Progenitor cell of endocrine pancreas (in vitro differentiated cells): ENCODE measurements at places on chromosomes 7 and 10.
A peak's percentile ranks its signal among the peaks of the same experiment; 100 is the strongest.

DNA sequence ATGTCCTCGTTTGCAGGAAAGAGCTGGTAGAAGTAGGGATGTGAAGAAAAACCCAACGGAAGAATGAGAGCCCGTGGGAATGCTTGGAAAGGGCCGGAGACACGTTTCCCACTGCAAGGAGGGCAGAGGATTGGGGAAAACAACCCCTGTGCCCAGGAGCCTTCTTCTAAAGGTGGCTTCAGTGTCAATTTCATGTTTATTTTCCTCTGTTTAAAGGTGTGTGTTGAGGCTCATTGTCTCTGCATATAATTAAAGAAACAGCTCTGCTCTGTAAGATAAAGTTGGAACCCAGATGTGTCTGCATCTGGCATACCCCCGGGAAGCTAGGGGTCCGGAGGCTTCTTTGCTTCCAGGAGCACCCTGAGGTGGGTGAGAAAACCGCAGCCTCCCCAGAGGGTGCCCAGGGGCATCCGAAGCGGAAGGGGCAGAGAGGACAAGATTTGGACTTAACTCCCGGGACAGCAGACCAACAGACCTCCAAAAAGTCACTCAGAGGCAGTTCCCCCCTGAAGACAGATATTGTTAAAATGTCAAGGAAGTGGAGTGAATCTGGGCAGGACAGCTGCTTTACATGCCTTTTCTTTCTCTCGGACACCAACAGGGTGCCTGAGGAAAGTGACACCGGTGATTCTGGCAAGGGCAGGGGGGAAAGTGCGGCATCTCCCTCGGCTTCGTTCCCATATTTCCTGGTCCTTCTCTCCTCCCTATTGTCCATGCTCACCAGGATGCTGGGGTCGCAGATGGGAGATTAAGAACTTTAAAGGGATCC is 8.6 kb upstream of the GATA3 start:
- no peak for DNase-seq

- no peak for DNase-seq
Observed at GRCh38 chr10:101216207-101217043, 12.8 kb downstream of the LBX1 start.

DNA sequence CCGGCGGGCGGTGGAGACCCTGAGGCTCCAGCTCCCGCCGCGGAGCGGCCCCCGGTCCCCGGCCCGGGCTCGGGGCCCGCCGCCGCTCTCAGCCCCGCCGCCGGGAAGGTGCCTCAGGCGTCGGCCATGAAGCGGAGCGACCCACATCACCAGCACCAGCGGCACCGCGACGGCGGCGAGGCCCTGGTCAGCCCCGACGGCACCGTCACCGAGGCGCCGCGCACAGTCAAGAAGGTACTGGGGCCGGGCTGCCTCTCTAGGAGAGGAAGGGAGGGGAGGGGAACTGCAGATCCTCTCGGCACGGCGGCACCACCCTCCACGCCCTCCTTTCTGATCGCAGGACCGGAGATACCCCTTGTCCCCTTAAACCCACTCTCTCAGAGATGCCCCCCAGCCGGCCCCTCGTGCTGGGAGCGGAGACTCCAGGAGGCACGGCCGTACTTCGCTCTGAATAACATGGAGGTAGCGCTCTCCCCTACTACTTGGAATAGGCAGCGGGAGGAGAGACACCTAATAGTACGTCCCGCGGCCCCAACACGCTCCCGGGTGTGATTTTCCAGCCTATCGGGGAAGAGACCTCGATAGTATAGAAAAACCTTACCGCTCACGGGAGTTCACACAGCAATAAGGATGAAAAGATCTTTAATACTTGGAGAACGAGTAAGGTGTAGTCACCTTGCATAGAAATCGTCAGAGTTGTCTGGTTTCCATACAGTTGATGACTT is 538 bp downstream of the AHCYL2 start:
- peak; percentile 44 for DNase-seq

DNA sequence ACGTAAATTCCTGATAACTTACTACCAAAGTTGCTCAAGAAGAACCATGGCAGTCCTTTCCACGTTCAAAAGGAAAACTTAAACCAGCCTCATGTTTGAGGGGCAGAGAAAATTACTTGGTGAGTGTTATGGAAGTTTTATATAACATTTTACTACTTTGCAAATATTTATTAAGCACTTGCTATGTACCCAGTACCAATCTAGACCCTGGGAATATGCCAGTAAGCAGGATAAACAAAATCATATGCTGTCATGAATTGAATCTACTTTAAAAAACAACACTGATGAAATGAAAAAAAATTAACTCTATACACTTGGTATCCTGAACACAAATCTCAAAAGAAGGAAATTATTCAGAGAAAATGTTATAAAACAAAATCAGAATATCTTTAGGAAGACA is 46.1 kb downstream of the NCAPG2 start:
- no peak for DNase-seq

DNA sequence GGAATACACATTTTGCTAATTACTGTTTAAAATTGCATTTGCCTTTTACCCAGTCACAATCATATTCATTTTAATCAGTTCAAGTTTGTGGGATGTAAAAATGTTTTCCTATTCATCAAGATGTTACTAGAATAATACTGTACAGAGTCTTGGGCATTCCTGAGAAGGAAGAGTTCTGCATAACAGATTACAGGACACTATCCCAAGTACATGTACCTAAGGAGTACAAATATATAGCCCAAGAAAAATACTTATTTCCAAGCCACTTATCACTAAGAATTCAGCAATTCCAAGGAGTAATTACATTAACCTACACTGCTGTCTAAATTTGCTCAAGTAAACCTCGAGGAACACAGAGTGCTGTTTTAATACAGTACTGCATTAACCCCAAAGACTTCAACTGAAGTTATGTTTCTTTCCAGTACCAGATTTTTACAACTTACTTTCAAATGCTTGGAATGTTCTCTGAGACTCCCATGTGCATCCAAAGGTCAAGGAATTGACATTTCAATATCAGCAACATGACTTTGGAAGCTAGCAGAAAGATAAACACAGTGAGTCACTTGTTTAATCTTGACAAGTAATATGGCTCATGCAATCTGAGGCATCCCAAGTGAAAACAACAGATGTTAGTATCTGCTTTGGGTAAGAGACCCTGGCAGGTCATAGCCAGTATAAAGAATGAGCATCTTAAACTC is 125.4 kb upstream of the BET1 start:
- DNase-seq = no peak

DNA sequence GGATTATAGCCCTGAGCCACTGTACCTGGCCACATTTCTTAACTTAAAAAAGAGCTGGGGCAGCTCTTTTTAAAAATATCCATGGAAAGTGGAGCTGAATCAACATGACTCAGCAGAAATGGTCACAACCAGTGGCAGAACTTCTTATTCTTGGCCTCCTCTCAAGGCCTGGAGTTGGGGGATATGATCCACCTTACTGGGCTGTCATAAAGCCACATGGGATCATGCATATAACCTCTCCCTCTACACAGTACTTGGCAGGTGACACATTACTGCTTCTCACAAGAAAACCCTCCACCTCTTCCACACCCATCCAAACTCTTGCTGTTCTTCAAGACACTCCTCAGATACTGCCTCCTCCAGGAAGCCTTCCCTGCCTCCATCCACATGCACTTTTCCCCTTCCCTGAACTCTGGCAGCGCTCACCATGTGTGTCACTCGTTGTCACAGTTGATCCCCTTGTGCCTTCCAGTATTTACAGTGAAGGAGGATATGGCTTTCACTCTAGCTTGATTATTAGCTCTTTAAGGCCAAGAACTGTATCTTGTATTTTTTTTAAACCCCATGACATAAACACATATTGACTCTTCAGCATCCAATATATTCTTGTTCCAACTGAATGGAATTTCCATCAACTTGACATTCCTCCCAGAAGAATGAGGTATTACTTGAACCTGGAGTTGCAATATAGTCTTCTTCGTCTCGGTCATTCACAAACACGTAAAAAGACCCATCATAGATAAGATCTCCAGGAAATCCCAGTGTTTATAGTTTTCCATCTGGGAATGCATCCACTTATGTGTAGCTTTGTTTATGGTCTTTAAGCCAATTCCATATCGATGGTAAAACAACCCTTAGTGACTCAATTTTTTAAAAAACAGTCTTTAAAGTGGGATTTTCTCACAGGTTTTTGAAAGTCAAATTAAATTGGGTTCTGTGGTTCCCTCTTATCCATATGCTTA is 85.5 kb downstream of the TBXAS1 start:
- DNase-seq = no peak

GRCh38 chr7:137020351-137020750 is 151.9 kb downstream of the CHRM2 start:
- DNase-seq = no peak

DNA sequence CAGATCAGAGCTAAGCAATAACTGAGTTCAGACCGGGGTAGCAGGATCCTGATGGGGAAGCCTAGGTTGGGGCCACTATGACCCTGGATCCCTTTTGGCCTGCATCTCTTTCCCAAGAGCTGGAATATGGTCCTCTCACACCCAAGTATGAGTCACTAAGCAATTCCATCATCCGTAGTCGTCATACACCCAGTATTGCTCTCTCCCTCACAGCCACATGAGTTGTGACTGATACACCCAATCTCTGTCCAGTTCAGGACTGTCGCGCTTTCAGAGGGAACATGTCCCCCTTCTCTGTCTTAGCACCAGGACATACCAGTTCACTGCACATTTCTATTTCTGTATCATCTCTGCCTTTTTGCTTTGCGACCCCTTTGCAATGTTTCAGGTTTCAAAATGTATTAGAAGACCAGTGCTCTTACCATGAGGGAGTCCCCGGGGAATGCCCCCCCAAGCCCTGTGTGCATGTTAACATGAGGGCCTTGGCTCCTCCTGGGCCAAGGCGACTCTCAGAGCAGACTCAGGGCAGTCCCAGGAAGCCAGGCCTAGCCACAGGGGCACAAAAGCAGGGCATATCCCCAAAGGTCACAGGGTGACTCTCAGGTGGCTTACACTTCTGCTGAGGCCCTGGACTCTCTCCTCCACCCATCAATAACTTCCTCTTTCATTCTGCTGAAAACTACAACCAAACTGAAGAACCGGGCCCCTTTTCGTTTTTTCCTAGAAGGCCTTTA is 75.3 kb upstream of the SAMD8 start:
- DNase-seq = no peak

- no peak for DNase-seq
Observed at GRCh38 chr7:43905209-43905946, 1.0 kb downstream of the URGCP start.

- DNase-seq = no peak
Observed at GRCh38 chr7:16961641-16962040, 79.9 kb upstream of the AGR3 start.

- no peak for DNase-seq
Observed at GRCh38 chr10:2858452-2858851, 208.9 kb upstream of the PFKP start.

DNA sequence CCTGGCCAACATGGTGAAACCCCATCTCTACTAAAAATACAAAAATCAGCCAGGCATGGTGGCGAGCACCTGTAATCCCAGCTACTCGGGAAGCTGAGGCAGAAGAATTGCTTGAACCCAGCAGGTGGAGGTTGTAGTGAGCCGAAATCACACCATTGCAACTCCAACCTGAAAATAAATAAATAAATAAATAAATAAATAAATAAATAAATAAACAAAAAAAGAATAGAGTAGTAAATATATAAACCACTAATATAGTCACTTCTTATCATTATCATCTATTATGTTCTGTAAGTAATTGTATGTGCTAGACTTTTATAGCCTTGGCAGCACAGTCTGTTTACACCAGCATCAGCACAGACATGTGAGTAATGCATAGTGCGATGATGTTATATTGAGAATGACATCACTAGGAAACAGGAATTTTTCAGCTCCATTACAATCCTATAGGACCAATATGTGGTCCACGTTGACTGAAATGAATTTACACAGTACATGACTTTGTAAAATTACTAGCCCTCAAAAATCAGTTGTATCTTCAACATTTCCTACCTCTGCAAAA is 385.4 kb upstream of the ANKRD30A start:
- DNase-seq = no peak

- no peak for DNase-seq
Observed at GRCh38 chr7:23284871-23285270, 14.3 kb upstream of the MALSU1 start.

- DNase-seq = no peak
Observed at GRCh38 chr10:73884017-73884416, 9.7 kb upstream of the CAMK2G start.

- no peak for DNase-seq
Observed at GRCh38 chr7:11716185-11716584, 115.8 kb downstream of the THSD7A start.

DNA sequence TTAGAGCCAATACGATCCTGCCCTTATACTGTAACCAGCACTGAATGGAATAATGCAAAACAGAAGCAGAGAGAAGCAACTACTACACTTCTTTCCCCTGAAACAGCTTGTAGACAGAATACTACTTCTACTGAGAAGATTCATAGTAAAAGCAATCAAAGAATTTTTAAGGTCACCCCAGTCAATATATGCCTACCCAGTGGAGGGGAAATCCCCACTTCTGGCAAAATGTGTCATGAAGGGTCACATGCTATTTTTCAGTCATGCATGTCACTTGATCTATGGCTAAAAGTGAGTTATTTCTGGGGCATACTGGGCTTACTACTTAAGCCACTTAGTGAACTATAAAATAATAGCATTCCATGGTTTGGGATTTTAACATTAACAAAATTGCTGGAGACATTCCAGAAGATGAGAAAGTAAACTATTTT is 25.6 kb downstream of the IRF5 start:
- DNase-seq = no peak

DNA sequence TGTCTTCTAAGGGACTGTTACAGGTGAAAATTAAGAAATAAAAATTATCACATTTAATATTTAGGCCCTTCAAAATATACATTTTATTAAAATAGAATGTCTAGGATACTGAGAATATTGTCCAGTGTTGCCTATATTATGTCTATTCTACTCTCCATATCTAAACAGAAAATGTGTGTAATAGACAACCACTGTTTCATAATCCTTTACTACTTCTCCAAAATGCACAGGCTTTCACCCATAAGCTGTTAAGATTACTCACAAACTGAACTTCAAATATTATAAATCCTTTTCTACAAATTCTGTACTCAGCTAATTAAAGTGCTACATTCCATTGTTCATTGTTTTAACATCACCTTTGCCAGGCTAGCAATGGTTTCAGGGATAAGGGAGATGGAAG is 56.7 kb upstream of the TFEC start:
- no peak for DNase-seq

DNA sequence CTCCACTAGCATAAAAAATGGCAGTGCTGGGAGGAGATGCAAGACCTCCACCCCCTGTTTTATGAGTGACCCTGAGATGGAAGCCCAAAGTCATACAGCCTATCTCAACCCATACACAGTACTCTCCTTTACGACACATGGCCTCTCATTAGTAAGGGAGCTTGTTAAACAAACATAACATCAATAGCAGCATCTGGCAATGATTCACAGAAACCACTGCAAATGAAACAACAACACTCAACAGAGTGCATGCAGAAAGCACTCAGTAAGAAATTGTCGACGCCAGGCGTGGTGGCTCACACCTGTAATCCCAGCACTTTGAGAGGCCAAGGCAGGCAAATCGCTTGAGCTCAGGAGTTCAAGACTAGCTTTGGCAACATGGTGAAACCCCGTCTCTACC is 27.5 kb upstream of the FIGNL1 start:
- no peak for DNase-seq
